ENCODE measurements at places on chromosomes 7 and 10. TPM values are rescaled to one million over a fixed set of nuclear protein-coding genes. Genes with fewer than 3 reads are reported as not detected.
A peak's percentile ranks its signal among the peaks of the same experiment; 100 is the strongest.

GRCh38 chr10:110354322-110354766, 49.6 kb upstream of the SMNDC1 start:
- peak; percentile 86 for DNase-seq
- H3K4me3 ChIP-seq, result no peak overlapping the region
- no peaks in the 10 kb centered on the region for H3K27me3 ChIP-seq
- H3K36me3 ChIP-seq, result no peaks in the 10 kb centered on the region
- H3K4me1 ChIP-seq, result peaks cover 30% of the 10 kb centered on the region

DNA sequence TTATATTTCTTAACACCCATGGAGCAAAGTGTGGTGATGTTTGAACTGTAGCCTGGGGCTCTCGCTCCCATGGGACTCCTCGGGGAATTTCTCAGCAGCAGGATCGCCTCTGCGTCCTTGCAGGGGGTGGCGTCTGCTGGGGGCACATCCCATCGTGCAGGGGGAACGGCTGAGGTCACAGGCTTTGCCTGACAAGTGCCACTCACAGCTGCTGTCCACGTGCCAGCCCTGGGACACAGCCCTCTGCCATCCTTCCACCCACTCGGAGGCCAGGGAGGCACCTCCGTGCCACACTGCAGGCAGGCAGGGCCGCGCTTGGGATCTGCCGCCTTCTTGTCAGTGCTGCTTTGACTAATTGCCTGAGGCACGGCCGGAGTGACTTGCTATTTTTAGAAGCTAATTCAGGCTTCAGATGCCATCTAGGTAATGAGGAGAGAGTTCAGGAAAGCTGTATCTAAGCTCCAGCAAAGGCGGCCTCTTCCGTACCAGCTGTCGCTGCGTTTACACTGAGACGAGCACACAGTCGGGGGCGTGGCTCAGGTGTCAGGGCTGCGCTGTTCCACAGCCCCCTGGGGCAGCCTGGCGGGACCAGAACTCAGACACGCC, 45.7 kb downstream of the PITRM1 start:
- no peaks in the 10 kb centered on the region for H3K27me3 ChIP-seq
- H3K4me3 ChIP-seq, result no peak overlapping the region
- peaks cover 4% of the 10 kb centered on the region for H3K4me1 ChIP-seq
- H3K36me3 ChIP-seq, result peaks cover 67% of the 10 kb centered on the region

TUBB8 gene
- polyA plus RNA-seq, result not detected

R3HCC1L gene
- 11.0 TPM for polyA plus RNA-seq

- DNase-seq, result no peak
- H3K4me3 ChIP-seq, result no peak overlapping the region
- no peaks in the 10 kb centered on the region for H3K27me3 ChIP-seq
- H3K36me3 ChIP-seq, result no peaks in the 10 kb centered on the region
- peaks cover 23% of the 10 kb centered on the region for H3K4me1 ChIP-seq
These were observed 240.3 kb downstream of the RNLS start for GRCh38 chr10:88342733-88343310.

- peak overlapping the region; percentile 43 for H3K27ac ChIP-seq
- H3K27me3 ChIP-seq, result peaks cover 43% of the 10 kb centered on the region
- H3K4me3 ChIP-seq, result peak overlapping the region; percentile 71
- H3K36me3 ChIP-seq, result no peaks in the 10 kb centered on the region
- DNase-seq, result peak; percentile 24
These were observed 922 bp downstream of the CXCL12 start for GRCh38 chr10:44383749-44384600.

- H3K27ac ChIP-seq, result no peak overlapping the region
- no peaks in the 10 kb centered on the region for H3K27me3 ChIP-seq
- DNase-seq, result no peak
These were observed 2.0 kb downstream of the XRCC2 start for GRCh38 chr7:152673897-152674296.

DNA sequence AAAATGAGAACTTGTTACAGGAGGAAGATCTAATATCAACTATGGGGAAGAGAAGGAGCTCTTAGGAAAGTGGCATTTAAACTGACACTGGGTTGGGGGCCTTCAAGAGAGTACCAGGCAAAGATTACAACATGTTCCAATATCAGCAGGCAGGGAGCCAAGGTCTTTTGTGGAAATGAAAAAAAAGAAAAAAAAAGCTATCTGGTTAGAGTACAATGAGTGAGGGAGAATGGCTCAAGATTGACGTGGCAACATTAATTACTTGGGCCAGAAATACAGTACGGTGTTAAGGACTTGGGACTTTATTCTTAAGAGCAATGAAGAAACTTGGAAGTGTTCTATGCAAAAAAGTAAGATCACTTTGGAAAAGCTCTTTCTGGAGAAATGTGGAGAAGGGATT, 132.3 kb upstream of the CDK1 start:
- no peak overlapping the region for H3K27ac ChIP-seq
- H3K4me1 ChIP-seq, result no peaks in the 10 kb centered on the region
- no peak for DNase-seq
- H3K27me3 ChIP-seq, result no peaks in the 10 kb centered on the region
- H3K36me3 ChIP-seq, result no peaks in the 10 kb centered on the region

DNA sequence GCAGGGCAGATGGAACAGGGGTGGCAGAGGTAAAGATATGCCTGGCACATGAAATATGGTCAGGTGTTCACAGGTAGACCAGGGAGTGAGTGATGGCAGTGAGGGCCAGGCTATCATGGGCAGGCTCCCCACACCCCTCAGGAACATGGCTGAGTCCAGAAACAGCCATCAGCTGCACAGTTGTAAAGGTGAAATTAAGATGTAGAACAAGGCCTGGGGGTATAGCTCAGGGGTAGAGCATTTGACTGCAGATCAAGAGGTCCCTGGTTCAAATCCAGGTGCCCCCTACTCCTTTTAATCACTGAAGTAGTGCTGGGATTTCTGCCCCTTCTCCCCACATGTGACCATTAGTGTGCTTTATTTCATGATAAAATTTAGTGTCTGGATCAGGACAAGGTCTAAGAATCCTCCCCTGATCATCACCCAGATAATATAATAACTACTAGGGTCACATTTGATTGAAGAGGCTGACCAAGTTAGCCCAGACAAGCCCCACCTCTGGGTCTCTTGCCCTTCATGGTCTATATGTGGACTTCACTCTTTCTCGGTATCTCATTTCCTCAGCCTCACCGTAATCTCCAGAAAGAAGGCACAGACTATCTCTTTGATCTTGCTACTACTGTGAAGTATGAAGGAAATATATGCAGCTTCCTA, 69.0 kb downstream of the ZNF783 start:
- no peak overlapping the region for H3K4me3 ChIP-seq
- H3K4me1 ChIP-seq, result no peaks in the 10 kb centered on the region
- H3K36me3 ChIP-seq, result no peaks in the 10 kb centered on the region
- no peak for DNase-seq

DNA sequence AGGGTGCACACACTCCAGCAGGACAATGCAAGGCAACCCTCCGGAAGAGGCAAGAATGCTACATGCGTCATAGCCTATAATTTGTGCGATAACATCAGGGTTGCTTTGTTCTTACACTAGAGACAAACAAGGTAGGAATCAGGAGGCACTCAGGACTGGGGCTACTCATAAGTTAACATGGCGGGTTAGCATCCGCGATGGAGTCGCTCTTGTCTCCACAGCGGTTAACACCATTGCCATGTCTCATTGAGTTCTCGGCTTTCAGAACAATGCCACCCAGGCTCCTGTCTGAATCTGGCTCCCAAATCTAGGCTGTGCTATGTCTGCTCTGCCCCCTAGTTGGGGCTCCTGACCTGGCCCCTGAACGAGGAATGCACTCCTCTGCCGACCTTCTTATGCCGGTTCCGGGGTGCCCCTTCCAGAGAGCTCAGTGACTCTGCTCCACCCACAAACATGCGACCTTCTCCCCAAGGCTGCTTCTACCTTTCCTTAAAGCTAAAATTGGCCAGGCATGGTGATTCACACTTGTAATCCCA, 24.9 kb upstream of the SLF2 start:
- no peak for DNase-seq
- H3K27ac ChIP-seq, result no peak overlapping the region
- peaks cover 54% of the 10 kb centered on the region for H3K27me3 ChIP-seq
- H3K36me3 ChIP-seq, result no peaks in the 10 kb centered on the region
- H3K4me1 ChIP-seq, result no peaks in the 10 kb centered on the region

- no peak overlapping the region for H3K27ac ChIP-seq
- DNase-seq, result peak; percentile 41
- H3K4me3 ChIP-seq, result peak overlapping the region; percentile 38
These were observed 21.9 kb upstream of the KCNK18 start for GRCh38 chr10:117175215-117175900.

DNA sequence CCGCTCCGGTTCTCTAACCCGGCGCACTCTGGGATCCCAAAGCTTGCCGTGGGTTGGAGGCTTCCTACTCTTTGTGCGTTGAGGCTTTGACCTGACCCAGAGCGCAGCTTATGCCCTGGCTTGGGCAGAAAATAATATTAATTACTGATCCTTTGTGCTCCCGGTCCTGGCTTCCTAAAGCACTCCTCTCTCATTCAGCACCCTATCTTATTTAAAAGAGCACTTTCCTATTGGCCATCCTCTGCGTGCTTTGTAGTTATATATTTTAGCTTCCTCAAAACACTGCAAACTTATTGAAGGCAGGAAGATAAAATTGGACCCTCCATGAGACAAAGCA, 466.0 kb downstream of the XPNPEP1 start:
- H3K36me3 ChIP-seq, result no peaks in the 10 kb centered on the region
- no peak overlapping the region for H3K27ac ChIP-seq
- no peaks in the 10 kb centered on the region for H3K4me1 ChIP-seq
- H3K4me3 ChIP-seq, result no peak overlapping the region

GRM8 gene
- 0.31 TPM for polyA plus RNA-seq

All from stomach (tissue), 19 donors.